Body of pancreas (tissue), 4 donors: ENCODE measurements at places on chromosomes 13 and 19. TPM values are rescaled to one million over a fixed set of nuclear protein-coding genes. Genes with fewer than 3 reads are reported as not detected.

- no peak for DNase-seq
Observed at GRCh38 chr13:63190742-63191141, 1775.1 kb upstream of the PCDH20 start.

DNA sequence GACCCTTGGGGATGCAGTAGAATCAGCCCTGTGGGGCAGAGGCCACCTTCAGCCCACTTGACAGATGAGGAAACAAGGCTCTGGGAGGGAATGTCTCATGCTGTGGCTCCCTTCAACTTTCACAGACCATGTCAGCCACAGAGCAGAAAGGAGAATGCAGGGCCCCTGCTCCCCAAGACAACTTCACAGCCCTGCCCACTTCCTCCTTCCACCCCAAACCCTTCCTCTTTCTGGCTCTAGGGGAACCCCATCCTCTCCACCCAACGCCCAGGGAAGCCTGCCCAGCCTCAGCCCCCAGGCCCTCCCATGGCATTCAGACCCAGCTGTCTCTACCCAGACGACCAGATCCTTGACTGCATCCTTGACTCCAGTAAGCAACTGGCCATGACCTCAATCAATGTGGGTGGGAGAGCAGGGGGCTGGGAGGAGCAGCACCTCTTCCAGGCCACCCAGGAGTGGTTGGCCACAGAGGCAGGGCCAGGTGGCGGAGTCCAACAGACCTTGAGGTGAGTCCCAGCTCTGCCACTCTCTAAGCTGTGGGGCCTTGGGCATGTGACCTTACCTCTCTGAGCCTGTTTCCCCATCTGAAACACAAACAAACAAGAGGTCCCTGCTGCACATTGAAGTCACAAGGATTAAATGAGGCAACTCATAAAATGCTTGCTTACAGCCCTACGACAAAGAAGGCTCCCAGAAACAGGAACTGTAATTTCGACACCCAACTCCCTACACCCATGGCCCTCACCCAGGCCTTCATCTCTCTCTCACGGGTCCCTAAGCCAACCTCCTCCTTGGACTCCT lies 15.8 kb downstream of the DEDD2 start:
- no peak for DNase-seq

DNA sequence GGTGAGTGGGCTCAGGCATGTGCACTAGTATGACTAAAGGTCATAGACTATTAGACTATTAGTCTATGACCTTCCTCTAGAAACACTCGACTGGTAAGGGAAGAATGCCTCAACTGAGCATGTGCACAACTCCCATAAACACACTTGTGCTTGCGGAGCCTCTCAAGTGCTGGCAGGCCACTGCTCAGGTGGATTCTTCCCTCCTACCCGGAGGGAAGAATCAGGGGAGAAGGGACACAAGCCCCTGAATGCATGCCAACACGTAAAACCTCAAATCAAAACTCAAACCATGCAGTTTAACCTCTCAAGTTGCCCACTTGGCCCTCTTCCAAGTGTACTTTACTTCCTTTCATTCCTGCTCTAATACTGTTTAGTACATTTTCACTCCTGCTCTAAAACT lies 287.6 kb upstream of the SGCG start:
- DNase-seq, result no peak

DNA sequence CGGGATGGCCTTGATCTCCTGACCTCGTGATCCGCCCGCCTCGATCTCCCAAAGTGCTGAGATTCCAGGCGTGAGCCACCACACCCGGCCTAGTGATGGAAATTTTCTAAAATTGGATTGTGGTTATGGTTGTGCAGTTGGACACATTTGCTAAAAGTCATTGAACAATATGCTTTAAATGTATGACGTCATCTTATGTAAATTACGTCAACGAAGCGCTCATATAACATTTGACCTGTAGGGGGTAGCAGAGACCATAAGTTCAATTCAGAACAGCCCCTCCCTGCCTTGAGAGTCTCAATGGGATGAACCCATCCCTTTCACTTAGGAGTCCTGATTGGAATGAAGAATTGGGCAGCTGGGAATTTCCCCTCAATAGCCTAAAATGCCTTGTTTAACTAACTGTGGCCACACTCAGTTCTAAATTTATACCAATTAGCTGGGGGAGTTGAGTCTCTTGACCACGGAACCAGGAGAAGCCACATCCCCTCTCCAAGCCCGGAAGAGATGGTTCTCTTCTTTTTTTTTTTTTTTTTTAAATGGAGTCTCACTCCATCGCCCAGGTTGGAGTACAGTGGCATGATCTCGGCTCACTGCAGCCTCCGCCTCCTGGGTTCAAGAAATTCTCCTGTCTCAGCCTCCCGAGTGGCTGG lies 15.2 kb upstream of the TLE6 start:
- peak; percentile 58 for DNase-seq

GRCh38 chr13:102947745-102948405 lies 102.0 kb downstream of the ERCC5 start:
- no peak for DNase-seq

Gene ALKBH6
- total RNA-seq, result 33.0 TPM

Gene IGLON5
- total RNA-seq, result not detected

Gene LSR
- total RNA-seq, result 67.5 TPM

Gene IFNL1
- not detected for total RNA-seq

Gene CACNG7
- not detected for total RNA-seq
